Activated T-cell treated with anti-CD3 and anti-CD28 coated beads for 4 hours (primary cell): ENCODE measurements at places on chromosomes 6 and 20.

DNA sequence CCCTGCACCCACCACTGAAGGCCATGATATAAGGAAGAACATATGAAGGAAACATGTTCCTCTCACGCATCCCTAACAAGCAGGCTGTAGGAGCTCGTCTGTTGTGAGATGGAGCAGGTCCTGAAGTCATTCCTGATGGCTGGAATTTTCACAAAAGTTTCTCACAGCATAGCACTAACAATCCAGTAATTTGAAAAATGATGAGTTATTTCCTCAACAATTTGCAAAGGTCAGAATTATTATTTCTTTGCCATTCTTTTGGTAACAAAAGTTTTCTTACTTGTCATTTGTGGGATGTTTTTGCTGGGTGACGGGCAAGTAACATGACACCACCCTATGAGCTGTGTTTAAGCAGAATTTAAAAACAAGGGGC, 27.6 kb upstream of the FRMD1 start:
- DNase-seq = no peak

DNA sequence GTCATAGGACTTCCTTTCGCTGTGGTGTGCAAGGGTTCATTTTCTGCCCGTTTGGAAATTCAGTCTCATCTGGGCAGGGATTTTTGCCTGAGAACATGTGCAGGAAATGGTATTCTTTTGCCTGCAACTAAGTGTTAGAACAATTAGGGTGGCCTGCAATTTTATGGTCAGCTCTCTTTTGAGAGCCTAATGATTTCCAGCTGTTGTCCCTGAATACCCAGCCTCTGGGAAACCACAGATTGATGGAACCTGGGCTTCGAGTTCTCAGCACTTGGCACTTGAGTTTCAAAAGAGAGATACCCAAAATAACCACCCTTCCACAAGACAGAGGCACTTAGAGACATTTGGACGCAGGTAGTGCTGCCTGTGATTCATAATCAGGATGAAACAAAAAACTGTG, 217.2 kb upstream of the FOXA2 start:
- DNase-seq = no peak

GRCh38 chr20:42530855-42531448, 658.8 kb downstream of the PTPRT start:
- no peak for DNase-seq

DNA sequence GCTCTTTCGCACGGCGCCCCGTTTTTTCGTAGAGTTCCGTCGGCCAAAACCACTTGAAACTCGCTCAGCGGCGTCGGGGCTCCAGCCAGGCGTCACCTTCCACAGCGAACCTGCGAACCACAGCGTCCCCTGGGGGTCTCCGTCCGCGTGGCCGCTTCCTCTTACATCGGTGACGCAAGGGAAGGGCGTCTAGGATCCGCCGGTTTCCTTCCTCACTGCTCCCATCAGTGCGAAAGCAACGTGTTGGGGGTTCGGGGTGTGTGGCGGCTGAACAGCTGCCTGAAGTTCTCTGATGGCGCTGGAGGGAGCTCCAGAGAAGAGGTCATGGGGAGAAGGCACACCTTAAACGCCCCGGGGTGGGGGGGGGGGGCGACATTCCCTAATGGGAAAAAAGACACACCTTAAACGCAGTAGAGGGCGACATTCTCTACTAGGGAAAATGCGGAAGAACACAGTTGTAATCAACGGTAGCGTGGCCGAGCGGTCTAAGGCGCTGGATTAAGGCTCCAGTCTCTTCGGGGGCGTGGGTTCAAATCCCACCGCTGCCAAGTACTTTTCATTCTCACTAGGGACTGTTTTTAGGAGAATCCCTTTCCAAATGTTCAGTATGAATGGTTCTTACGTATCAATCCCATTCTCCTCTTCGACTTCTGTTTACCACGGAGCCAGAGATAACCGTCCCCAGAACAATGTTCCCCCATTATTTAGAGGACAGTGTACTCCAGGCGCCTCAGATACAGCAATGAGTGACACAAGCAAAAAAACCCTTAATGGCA, 16.4 kb downstream of the ZNF311 start:
- DNase-seq = peak; percentile 67

DNA sequence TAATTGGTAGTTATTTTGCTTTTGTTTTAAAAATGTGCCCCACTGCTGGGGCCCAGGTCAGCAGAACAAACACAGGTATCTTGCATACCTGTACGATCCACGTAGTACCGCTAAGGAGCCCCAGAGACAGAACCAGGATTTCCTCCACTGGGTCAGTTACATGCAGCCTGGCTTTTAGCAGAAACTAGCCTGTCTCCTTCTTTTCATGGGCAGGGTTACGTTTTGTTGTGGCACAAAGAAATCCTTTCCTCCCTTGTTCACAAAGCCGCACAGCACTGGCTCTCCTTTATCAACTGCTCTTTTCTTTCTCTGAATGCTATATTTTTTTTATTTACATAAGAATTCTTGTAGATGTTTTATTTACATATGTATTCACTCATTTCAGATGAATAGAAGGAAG, 190.3 kb upstream of the POU3F2 start:
- DNase-seq = no peak
